Mesenchymal stem cell (in vitro differentiated cells and primary cell): ENCODE measurements at places on chromosomes 4 and X.

- peak; percentile 69 for DNase-seq
- no peaks in the 10 kb centered on the region for H3K36me3 ChIP-seq
- H3K4me1 ChIP-seq: peaks cover 4% of the 10 kb centered on the region
- peak overlapping the region; percentile 30 for H3K27ac ChIP-seq
- peak overlapping the region; percentile 84 for H3K4me3 ChIP-seq
These were observed 745 bp downstream of the SLC39A8 start for GRCh38 chr4:102344520-102344953.

- peaks cover 3% of the 10 kb centered on the region for H3K4me1 ChIP-seq
- DNase-seq: no peak
- no peak overlapping the region for H3K27ac ChIP-seq
- H3K4me3 ChIP-seq: no peak overlapping the region
- H3K36me3 ChIP-seq: no peaks in the 10 kb centered on the region
These were observed 20.6 kb downstream of the SLC39A8 start for GRCh38 chr4:102324730-102325129.

- DNase-seq: no peak
- no peak overlapping the region for H3K27ac ChIP-seq
- H3K4me1 ChIP-seq: no peaks in the 10 kb centered on the region
- H3K36me3 ChIP-seq: no peaks in the 10 kb centered on the region
- no peak overlapping the region for H3K4me3 ChIP-seq
These were observed 182.1 kb downstream of the VEGFC start for GRCh38 chr4:176610594-176610993.

- H3K27ac ChIP-seq: no peak overlapping the region
- no peaks in the 10 kb centered on the region for H3K36me3 ChIP-seq
- H3K27me3 ChIP-seq: no peaks in the 10 kb centered on the region
These were observed 17.2 kb upstream of the COL25A1 start for GRCh38 chr4:109319684-109320083.

DNA sequence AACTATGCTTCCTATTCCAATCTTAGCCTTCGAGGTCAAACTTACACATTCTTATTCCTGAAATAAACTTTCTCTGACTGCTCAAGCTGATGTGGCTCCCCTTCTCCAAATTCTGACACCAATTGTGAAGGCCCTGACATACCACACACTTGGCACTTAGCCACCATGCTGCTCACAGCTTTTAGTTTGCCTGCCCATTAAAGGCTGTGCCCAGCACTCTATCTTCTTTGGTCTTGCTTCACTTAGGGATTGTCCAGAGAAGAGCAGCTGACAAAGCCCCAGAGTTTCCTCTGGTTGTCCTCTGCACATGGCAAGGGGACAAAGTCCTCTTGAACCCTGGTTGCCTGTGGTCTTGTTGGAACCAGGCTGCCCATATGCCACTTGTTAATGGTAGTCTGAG lies 126.1 kb downstream of the ARHGEF9 start:
- DNase-seq: peak; percentile 7
- H3K27me3 ChIP-seq: no peaks in the 10 kb centered on the region
- H3K36me3 ChIP-seq: peaks cover 4% of the 10 kb centered on the region
- no peak overlapping the region for H3K27ac ChIP-seq
- no peaks in the 10 kb centered on the region for H3K4me1 ChIP-seq

DNA sequence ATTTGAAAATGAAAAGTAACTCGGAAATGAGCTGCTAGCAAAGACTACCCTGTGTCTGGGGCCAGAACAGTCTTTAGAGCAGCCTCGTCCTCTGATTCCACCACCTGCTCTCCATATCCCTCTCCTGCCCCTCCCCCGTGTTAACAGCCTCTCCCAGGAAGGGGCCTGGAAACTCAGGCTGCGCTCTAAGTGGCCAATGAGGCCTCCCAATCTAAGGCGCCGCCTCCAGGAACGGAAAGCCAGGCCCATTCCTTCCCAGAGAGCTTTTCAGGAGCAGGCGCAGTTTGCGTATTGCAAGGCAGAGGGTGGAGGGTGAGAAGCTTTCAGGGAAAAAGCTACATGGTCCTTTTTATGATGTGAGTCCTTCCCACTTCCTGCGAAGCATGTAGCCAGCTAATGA lies 31.2 kb downstream of the RS1 start:
- no peaks in the 10 kb centered on the region for H3K27me3 ChIP-seq
- no peak overlapping the region for H3K4me3 ChIP-seq
- DNase-seq: no peak
- H3K27ac ChIP-seq: no peak overlapping the region
- H3K36me3 ChIP-seq: no peaks in the 10 kb centered on the region
- H3K4me1 ChIP-seq: no peaks in the 10 kb centered on the region

- H3K4me3 ChIP-seq: no peak overlapping the region
- peaks cover 24% of the 10 kb centered on the region for H3K36me3 ChIP-seq
- peaks cover 14% of the 10 kb centered on the region for H3K27me3 ChIP-seq
- DNase-seq: no peak
- H3K4me1 ChIP-seq: no peaks in the 10 kb centered on the region
These were observed 10.1 kb downstream of the SNX12 start for GRCh38 chrX:71057848-71058530.

- peaks cover 7% of the 10 kb centered on the region for H3K4me1 ChIP-seq
- H3K27me3 ChIP-seq: no peaks in the 10 kb centered on the region
- no peak overlapping the region for H3K4me3 ChIP-seq
- peaks cover 7% of the 10 kb centered on the region for H3K36me3 ChIP-seq
These were observed 51.3 kb upstream of the MAP3K15 start for GRCh38 chrX:19566359-19567222.

GRCh38 chrX:102654696-102655095 lies 3.4 kb downstream of the GPRASP1 start:
- no peak overlapping the region for H3K4me3 ChIP-seq
- H3K27me3 ChIP-seq: no peaks in the 10 kb centered on the region
- no peak overlapping the region for H3K27ac ChIP-seq
- DNase-seq: no peak
- peaks cover 4% of the 10 kb centered on the region for H3K4me1 ChIP-seq

- H3K27ac ChIP-seq: no peak overlapping the region
- H3K4me1 ChIP-seq: no peaks in the 10 kb centered on the region
- no peak for DNase-seq
- no peaks in the 10 kb centered on the region for H3K36me3 ChIP-seq
- H3K4me3 ChIP-seq: no peak overlapping the region
These were observed 261.9 kb upstream of the ADGRL3 start for GRCh38 chr4:60938181-60938580.

- no peaks in the 10 kb centered on the region for H3K27me3 ChIP-seq
- DNase-seq: peak; percentile 79
- no peak overlapping the region for H3K27ac ChIP-seq
- no peaks in the 10 kb centered on the region for H3K4me1 ChIP-seq
- H3K4me3 ChIP-seq: no peak overlapping the region
These were observed 7.4 kb downstream of the PRPS2 start for GRCh38 chrX:12798601-12799000.

DNA sequence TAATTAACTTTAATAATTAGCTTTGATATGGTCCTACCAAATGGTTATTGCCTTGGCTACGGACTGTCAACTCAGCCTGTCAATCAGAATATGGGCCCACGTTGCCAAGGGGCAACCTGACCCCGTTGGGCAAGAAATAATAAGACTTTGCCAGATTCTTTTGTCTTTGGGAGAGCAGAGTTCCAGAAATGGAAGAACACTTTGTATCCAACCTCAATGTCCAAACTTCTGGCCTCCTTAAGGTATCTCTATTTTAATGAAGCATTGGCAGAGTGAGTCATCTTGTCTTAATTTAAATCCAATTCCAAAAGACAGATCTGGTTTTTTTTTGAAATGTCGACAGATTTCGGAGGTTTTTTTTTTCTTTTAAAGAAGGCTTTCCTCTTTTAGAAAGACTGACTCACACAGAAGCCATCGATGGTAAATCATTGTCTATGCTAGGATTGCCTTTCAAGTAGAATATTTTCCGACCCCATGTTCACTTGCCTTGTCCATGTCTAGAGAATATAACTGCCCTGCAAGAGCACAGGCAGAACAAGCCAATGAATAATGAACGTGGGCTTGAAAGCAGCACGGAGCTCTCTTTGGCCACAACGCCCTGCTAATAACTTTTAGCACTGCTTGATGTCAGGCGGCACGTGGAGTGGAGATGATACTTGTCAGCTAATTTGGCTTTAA lies 190.3 kb upstream of the GATB start:
- H3K27ac ChIP-seq: no peak overlapping the region
- no peaks in the 10 kb centered on the region for H3K27me3 ChIP-seq
- H3K4me3 ChIP-seq: no peak overlapping the region
- H3K36me3 ChIP-seq: no peaks in the 10 kb centered on the region
- DNase-seq: peak; percentile 1
- peaks cover 5% of the 10 kb centered on the region for H3K4me1 ChIP-seq

- no peaks in the 10 kb centered on the region for H3K27me3 ChIP-seq
- no peak overlapping the region for H3K27ac ChIP-seq
- no peak overlapping the region for H3K4me3 ChIP-seq
- H3K36me3 ChIP-seq: no peaks in the 10 kb centered on the region
These were observed 16.8 kb downstream of the SUPT20HL1 start for GRCh38 chrX:24377195-24377594.

DNA sequence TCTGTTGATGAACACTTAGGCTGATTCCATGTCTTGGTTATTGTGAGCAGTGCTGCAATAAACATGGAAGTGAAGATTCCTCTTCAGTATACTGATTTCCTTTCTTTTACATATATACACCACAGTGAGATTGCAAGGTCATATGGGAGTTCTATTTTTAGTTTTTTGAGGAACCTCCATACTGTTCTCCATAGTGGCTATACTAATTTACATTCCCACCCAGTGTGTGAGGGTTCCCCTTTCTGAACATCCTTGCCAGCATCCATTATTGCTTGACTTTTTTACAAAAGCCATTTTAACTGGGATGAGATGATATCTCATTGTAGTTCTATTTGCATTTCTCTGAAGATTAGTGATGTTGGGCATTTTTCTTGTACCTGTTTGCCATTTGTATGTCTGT lies 80.5 kb upstream of the GALNT7 start:
- no peaks in the 10 kb centered on the region for H3K27me3 ChIP-seq
- no peaks in the 10 kb centered on the region for H3K36me3 ChIP-seq
- DNase-seq: no peak

DNA sequence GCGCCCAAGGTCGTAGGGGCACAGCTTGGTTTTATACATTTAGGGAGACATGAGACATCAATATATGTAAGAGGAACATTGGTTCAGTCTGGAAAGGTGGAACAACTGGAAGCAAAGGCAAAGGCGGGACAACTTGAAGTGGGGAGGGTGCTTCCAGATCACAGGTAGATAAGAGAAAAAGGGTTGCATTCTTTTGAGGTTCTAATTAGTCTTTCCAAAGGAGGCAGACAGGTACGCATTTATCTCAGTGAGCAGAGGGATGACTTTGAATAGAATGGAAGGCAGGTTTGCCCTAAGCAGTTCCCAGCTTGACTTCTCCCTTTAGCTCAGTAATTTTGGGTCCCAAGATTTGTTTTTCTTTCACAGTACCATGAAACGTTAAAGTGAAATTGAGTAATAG lies 223.2 kb downstream of the FAM47A start:
- no peak for DNase-seq
- H3K36me3 ChIP-seq: no peaks in the 10 kb centered on the region
- H3K27ac ChIP-seq: no peak overlapping the region
- H3K4me3 ChIP-seq: no peak overlapping the region
- no peaks in the 10 kb centered on the region for H3K4me1 ChIP-seq

- no peaks in the 10 kb centered on the region for H3K4me1 ChIP-seq
- no peak overlapping the region for H3K27ac ChIP-seq
- no peaks in the 10 kb centered on the region for H3K36me3 ChIP-seq
- DNase-seq: peak; percentile 47
These were observed 92.5 kb upstream of the EDA2R start for GRCh38 chrX:66731398-66731797.

DNA sequence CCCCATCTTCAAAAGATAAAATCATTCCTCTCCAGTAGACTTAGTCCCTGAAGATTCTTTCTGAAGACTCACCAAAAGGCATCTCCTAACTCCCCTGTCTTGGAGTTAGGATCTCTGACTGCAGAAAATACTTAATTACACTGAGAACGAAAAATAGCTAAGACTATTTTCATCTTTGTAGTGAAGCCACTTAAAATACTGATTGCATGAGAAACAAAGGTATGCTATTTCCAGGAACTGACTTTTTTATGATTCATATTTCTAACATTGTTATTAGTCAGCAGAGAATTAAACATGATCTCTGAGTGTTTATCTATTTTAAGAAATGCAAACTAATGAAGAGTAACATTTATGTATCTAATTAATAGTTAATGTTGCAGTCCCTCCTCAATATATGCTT lies 71.8 kb upstream of the NR3C2 start:
- H3K4me1 ChIP-seq: no peaks in the 10 kb centered on the region
- H3K36me3 ChIP-seq: no peaks in the 10 kb centered on the region
- no peak overlapping the region for H3K4me3 ChIP-seq
- no peak for DNase-seq
- H3K27ac ChIP-seq: no peak overlapping the region

DNA sequence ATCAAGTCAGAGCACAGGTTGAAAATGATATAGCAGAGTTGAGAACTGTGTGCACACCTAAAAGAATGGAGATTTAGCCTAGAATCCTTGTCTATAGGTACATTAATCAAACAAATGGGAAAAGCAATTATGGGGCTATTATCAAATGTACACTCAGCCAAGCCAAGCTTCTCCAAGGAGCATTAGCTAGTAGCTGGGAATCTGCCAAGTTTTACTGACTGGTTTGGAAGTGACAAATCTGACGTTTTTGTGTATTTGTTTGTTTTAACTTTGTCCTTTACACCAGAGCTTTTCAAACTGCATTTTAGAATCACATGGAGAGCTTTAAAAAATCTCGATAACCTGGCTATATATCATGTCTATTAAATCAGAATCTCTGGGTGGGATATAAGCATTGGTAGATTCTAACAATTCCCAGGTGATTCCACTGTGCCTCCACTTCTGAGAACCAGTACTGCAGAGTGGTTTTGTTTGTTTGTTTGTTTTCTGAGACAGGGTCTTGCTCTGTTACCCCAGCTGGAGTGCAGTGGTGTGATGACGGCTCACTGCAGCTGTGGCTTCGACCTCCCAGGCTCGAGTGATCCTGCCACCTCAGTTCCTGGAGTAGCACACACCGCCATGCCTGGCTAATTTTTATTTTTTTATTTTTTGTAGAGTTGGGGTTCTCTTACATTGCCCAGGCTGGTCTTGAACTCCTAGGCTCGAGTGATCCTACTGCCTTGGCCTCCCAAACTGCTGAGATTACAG lies 279.8 kb downstream of the UNC5C start:
- H3K27ac ChIP-seq: no peak overlapping the region
- no peak overlapping the region for H3K4me3 ChIP-seq
- DNase-seq: peak; percentile 30
- H3K27me3 ChIP-seq: no peaks in the 10 kb centered on the region
- H3K36me3 ChIP-seq: no peaks in the 10 kb centered on the region
- H3K4me1 ChIP-seq: peaks cover 3% of the 10 kb centered on the region

GRCh38 chr4:151227172-151227571 lies 49.8 kb upstream of the PRSS48 start:
- no peak for DNase-seq
- peaks cover 17% of the 10 kb centered on the region for H3K36me3 ChIP-seq
- H3K4me1 ChIP-seq: peaks cover 2% of the 10 kb centered on the region
- H3K27ac ChIP-seq: no peak overlapping the region

- no peak overlapping the region for H3K27ac ChIP-seq
- H3K27me3 ChIP-seq: peaks cover 4% of the 10 kb centered on the region
- DNase-seq: no peak
- no peaks in the 10 kb centered on the region for H3K36me3 ChIP-seq
These were observed 104.6 kb upstream of the IGFBP7 start for GRCh38 chr4:57214654-57215411.

GRCh38 chr4:15598644-15599043 lies 56.5 kb downstream of the FBXL5 start:
- no peak overlapping the region for H3K27ac ChIP-seq
- H3K36me3 ChIP-seq: peaks cover 99% of the 10 kb centered on the region
- no peaks in the 10 kb centered on the region for H3K27me3 ChIP-seq
- H3K4me3 ChIP-seq: no peak overlapping the region
- DNase-seq: peak; percentile 83
